Fibroblast of lung (primary cell): ENCODE measurements at places on chromosomes 3 and 15.

- no peak overlapping the region for H3K4me3 ChIP-seq
- H3K27ac ChIP-seq, result no peak overlapping the region
These were observed 18.5 kb downstream of the TTC21A start for GRCh38 chr3:39125841-39126500.

- no peak for DNase-seq
- no peak overlapping the region for H3K27ac ChIP-seq
- no peaks in the 10 kb centered on the region for H3K4me1 ChIP-seq
- no peaks in the 10 kb centered on the region for H3K27me3 ChIP-seq
- no peak overlapping the region for H3K4me3 ChIP-seq
These were observed 22.7 kb upstream of the UBXN7 start for GRCh38 chr3:196454935-196455334.

DNA sequence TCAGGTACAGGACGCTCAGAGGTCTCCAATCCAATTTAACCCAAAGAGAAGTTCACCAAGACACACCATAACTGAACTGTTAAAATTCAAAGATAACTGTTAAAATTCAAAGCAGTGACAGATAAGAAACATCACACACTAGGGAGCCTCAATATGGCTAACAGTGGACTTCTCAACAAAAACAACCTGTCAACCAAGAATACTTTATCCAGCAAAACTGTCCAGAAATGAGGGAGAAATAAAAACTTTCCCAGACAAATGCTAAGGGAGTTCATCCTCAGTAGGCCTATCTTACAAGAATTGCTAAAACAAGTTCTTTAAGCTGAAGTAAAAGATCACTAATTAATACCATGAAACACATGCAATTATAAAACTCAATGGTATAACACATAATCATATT is 36.3 kb upstream of the MYLK start:
- H3K4me1 ChIP-seq, result no peaks in the 10 kb centered on the region
- peaks cover 2% of the 10 kb centered on the region for H3K36me3 ChIP-seq

GRCh38 chr15:27095886-27096624 is 125.1 kb downstream of the GABRG3 start:
- H3K36me3 ChIP-seq, result no peaks in the 10 kb centered on the region
- H3K4me1 ChIP-seq, result no peaks in the 10 kb centered on the region
- no peaks in the 10 kb centered on the region for H3K27me3 ChIP-seq
- H3K4me3 ChIP-seq, result no peak overlapping the region
- no peak overlapping the region for H3K27ac ChIP-seq

- no peak overlapping the region for H3K4me3 ChIP-seq
- peaks cover 16% of the 10 kb centered on the region for H3K36me3 ChIP-seq
- no peak overlapping the region for H3K27ac ChIP-seq
- no peaks in the 10 kb centered on the region for H3K4me1 ChIP-seq
- no peaks in the 10 kb centered on the region for H3K27me3 ChIP-seq
- no peak for DNase-seq
These were observed 6.9 kb upstream of the CHD2 start for GRCh38 chr15:92893200-92893599.

GRCh38 chr3:47985381-47985780 is 30.8 kb downstream of the MAP4 start:
- H3K4me3 ChIP-seq, result no peak overlapping the region
- peaks cover 2% of the 10 kb centered on the region for H3K4me1 ChIP-seq
- H3K27me3 ChIP-seq, result no peaks in the 10 kb centered on the region
- H3K36me3 ChIP-seq, result no peaks in the 10 kb centered on the region
- H3K27ac ChIP-seq, result no peak overlapping the region

GRCh38 chr3:156433138-156433537 is 121.8 kb downstream of the SSR3 start:
- peak; percentile 8 for DNase-seq
- no peaks in the 10 kb centered on the region for H3K36me3 ChIP-seq
- no peaks in the 10 kb centered on the region for H3K4me1 ChIP-seq
- no peak overlapping the region for H3K27ac ChIP-seq
- H3K27me3 ChIP-seq, result no peaks in the 10 kb centered on the region

DNA sequence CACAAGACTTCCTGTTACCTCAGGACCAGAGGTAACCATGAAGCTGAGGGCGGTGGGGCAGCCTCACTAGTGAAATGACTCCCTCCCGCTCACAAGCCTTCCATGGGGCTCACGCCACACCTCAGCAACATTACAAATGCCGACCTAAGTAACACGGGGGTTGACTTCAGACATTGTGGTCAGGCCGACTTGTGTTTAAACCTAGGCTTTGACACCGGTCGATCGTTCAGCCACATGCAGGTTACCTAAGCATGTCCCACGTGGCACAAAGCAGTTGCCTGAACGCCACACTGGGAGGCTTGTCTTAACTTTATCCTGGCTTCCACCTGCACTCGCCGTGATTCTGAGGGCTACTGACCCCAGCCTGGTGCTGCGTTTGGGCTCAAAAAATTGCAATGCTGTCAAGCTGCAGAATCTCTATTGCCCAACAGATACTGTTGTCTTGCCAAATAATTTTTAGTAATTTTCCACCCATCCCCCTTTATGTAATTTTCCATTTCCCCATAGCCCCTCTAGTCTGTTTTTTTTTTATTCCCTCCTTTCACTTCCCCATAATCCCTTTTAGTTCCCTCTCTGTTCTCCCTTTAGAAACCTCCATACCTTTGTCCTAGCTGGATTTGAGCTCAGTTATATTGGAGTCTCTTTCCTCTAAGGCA is 158.6 kb upstream of the RGMA start:
- no peak for DNase-seq

GRCh38 chr3:161273589-161274218 is 52.6 kb downstream of the NMD3 start:
- no peaks in the 10 kb centered on the region for H3K4me1 ChIP-seq
- no peak overlapping the region for H3K27ac ChIP-seq
- no peak overlapping the region for H3K4me3 ChIP-seq

- DNase-seq, result peak; percentile 22
- peaks cover 7% of the 10 kb centered on the region for H3K4me1 ChIP-seq
- no peak overlapping the region for H3K27ac ChIP-seq
These were observed 45.6 kb downstream of the SENP2 start for GRCh38 chr3:185631508-185632206.

GRCh38 chr15:98548139-98548971 is 100.0 kb upstream of the IGF1R start:
- no peaks in the 10 kb centered on the region for H3K36me3 ChIP-seq
- H3K4me1 ChIP-seq, result peaks cover 3% of the 10 kb centered on the region
- peak overlapping the region; percentile 77 for H3K27ac ChIP-seq
- H3K27me3 ChIP-seq, result no peaks in the 10 kb centered on the region
- peak; percentile 92 for DNase-seq

DNA sequence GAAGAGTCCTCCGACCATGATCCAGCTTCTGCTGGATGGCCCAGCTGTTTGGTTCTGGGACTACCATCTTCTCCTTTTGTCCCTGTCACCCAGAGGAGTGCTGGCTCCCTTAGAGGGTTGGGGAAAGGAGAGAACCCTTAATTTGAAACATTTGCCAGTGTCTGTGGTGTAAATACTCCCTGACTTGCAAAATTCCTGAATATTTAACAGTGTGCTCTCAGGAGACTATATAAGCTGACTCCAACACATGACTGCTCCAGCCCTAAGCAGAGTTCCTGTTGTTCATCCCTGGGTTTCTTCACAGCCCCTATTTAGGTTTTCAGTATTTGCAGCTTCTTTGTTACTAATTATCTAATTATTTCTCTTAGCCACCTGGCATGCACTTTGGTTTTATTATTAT is 133.1 kb downstream of the CPNE4 start:
- H3K27ac ChIP-seq, result no peak overlapping the region
- H3K36me3 ChIP-seq, result no peaks in the 10 kb centered on the region
- H3K4me3 ChIP-seq, result no peak overlapping the region
- peaks cover 5% of the 10 kb centered on the region for H3K4me1 ChIP-seq
- DNase-seq, result no peak

DNA sequence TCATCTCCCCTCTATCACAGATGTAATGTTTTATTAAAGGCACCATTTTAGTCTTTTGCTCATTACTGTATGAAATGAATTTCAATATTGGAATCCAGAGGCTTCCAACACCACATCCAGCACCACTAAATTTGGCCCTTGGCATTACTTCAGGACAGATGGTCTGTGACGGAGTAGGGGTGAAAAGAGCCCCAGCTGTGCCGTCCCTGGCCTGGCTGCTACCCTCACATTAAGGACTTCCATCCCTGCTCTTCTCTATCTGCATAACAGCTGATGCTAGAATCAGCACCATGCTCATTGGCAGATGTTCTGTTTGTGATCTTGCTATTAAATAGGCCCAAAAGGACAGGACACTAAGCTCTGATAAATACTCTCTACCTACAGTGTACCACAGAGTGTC is 152.9 kb downstream of the IL1RAP start:
- no peak overlapping the region for H3K27ac ChIP-seq
- no peak for DNase-seq
- H3K4me3 ChIP-seq, result no peak overlapping the region
- no peaks in the 10 kb centered on the region for H3K4me1 ChIP-seq
- no peaks in the 10 kb centered on the region for H3K27me3 ChIP-seq
- H3K36me3 ChIP-seq, result no peaks in the 10 kb centered on the region

DNA sequence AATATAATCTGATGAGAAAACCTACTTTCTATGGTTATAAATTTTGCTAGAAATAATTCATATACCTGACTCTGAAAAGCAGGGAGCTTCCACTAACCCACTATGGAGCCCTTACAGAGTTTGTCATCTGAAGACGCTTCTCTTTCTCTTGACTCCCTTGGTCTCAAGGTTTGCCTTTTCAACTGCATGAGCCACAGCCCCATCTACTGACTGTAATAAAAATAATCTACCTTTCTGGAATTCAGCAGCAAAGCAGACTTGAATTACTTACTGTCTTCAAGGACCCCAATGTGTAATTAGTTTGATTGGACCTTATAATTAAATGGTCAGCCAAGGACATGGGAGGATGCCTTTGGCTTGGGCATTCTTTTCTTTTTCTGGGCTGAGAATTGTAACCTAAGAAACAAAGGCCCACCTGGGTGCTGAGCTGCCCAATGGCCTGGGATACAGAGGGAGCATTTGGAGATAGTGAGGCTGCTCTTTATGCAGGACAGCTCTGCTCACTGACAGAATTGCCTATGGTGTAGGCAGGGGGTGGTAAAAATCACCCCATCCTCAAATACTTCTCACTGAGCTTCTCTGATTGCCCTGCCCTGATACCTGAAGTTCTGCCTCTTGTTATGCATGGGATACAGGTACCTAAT is 178.6 kb upstream of the TRIM42 start:
- no peak overlapping the region for H3K27ac ChIP-seq
- no peaks in the 10 kb centered on the region for H3K36me3 ChIP-seq
- DNase-seq, result no peak

DNA sequence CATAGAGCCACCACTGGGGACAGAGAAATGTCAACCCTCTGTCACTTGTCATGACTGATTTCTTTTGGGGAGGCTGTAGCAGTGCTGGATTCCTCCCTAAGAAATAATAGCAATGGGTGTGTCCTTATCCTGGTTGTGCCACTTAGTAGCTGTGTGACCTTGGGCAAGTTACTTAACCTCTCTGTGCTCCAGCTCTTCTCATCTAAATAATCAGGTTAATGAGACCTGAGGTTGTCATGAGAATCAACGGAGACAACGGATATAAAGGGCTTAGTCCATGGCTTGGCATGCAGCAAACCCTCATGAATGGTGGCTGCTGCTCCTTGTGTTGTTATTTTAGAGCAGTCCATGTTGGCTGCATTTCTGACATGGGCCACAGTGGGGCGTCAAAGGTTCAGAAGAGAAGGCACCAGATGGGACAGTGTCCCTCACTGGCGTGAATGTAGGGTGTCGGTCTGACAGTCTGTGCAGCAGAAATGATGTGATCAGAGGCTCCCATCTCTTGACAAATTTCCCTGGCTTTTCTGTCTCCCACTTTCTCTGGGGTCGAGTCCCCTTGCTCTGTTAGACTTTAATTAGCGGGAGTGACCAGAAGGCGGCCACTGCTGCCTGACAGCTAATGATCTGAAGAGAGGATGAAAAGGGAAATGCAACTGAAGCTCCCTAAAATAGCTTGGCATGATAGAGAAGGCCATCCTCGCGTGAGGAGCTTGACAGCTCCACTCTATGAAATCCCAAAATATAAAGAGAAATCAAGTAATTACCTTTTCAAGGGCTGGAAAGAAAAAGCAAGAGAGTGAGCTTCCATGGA is 209.4 kb downstream of the CADPS start:
- no peak overlapping the region for H3K27ac ChIP-seq
- peak; percentile 68 for DNase-seq
- no peak overlapping the region for H3K4me3 ChIP-seq
- no peaks in the 10 kb centered on the region for H3K36me3 ChIP-seq
- H3K4me1 ChIP-seq, result no peaks in the 10 kb centered on the region
- H3K27me3 ChIP-seq, result no peaks in the 10 kb centered on the region

GRCh38 chr15:65067317-65067644 is 510 bp downstream of the RASL12 start:
- no peak overlapping the region for H3K27ac ChIP-seq
- no peaks in the 10 kb centered on the region for H3K36me3 ChIP-seq
- DNase-seq, result no peak
- peaks cover 9% of the 10 kb centered on the region for H3K27me3 ChIP-seq

DNA sequence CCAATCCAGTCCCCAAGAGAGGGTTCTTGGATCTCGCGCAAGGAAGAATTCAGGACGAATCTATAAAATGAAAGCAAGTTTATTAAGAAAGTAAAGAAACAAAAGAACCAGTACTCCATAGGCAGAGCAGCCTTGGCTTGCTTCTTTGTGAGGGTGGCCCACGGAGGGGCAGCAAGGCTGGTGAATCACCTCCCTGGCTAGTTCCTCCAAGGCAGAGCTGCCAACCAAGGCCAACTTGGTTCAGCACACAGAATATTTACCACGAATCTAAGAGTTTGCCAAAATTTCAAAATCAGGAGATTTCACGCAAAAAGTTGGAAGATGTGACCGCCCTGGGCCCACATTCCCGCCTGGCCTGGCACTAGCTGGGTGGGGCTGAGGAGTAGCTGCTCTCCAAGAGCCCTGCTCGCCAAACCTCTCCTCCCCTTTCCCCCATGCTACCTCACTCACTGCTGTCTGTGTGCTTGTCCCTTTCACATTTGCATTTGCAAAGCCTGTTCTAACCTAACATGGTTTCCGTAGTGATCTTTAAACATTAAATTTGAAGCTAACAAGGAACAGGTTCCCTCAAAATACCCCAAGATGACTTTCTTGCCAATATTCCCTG is 26.2 kb upstream of the DCUN1D1 start:
- H3K27me3 ChIP-seq, result no peaks in the 10 kb centered on the region
- H3K4me1 ChIP-seq, result peaks cover 2% of the 10 kb centered on the region
- no peak for DNase-seq

DNA sequence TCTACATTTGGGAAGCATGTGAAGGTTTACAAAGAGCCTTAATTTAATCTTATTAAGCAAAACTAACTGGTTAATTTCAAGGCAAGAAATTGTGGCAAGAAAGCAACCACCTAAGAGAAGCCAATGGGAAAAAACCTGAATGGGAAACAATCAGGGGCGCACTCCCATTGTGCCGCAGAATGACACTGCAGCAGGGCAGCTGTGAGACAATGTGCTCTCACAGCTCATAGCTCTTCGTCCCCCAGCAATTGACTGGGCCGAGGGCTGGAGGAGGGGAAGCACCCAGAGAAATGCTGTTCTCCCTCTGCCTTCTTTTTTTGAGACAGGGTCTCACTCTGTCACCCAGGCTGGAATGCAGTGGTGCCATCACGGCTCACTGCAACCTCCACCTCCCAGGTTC is 93.3 kb upstream of the RAD18 start:
- no peaks in the 10 kb centered on the region for H3K4me1 ChIP-seq
- no peak for DNase-seq
- no peaks in the 10 kb centered on the region for H3K27me3 ChIP-seq
- H3K36me3 ChIP-seq, result no peaks in the 10 kb centered on the region
- H3K27ac ChIP-seq, result no peak overlapping the region
- H3K4me3 ChIP-seq, result no peak overlapping the region

- H3K4me3 ChIP-seq, result no peak overlapping the region
- no peaks in the 10 kb centered on the region for H3K36me3 ChIP-seq
- no peaks in the 10 kb centered on the region for H3K4me1 ChIP-seq
- H3K27ac ChIP-seq, result no peak overlapping the region
- H3K27me3 ChIP-seq, result no peaks in the 10 kb centered on the region
These were observed 462.9 kb upstream of the KCNMB2 start for GRCh38 chr3:178073366-178073765.
